ENCODE measurements at places on chromosomes 3 and 15. TPM values are rescaled to one million over a fixed set of nuclear protein-coding genes. Genes with fewer than 3 reads are reported as not detected.

GRCh38 chr3:18049096-18049495, 306.7 kb upstream of the TBC1D5 start:
- no peak for DNase-seq

GRCh38 chr15:63312286-63312685, 34.9 kb downstream of the APH1B start:
- no peak for DNase-seq

HIGD2B gene
- total RNA-seq: not detected

CRELD1 gene
- 17.1 TPM for total RNA-seq

DNA sequence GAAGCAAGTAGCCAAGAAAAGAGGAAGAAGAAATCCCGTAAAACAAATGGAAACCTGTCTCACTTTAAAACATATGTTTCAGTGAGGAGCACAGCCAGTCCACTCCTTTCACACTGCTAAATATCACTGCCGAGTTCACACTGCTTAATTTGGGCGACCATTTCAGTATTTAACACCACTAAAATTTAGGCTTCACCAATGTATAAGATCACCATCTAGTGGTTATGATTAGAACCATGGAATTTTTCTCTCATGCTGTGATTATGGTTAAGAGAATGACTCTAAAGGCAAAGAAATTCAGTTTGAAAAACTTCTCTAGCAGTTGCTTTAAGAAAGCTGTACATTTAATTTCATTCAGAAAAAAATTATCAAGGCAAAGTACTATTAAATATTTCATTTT, 16.6 kb downstream of the SLC4A7 start:
- DNase-seq: no peak

DNA sequence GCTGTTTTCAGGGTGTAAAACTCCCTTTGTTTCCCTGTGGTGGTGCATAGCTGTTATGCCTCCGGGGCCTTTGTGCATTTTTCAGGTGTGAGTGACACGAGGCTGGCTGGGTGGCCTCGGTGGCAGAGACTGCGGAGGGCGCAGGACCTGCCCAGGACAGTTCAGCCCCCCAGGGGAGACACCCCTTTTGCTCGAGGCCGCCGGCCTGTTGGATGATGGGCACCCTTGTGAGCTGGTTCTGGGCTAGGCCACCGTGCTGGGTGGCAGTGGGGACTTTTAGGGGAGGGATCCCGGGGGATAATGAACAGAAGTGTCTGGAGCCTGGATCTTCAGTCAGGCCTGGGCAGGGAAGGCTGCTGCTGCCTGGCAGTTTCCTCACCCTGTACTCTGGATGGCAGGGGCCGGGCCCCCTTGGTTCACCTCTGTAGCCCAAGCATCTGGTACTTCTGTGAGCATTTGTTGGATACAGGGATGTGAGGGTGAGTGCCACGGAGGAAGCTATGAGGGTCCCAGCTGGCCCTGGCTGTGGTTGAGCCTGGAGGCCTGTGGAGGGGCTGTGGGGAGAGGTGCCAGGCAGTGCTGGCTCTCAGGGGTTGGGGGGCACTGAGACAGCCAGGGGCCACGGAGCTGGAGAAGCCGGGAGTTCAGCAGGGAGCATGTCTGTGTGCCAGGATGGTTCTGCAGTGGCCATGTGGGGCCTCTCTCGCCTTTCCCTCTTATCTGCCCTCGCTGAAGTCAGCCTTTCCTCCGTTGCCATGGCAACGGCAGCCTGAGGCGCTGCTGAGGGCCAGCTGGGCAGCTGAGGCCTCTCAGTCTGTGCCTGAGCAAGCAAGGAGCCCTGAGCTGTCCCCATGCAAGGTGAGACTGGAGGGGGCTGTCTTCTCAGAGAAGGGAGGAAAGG, 49.0 kb downstream of the KY start:
- no peak for DNase-seq

- no peak for DNase-seq
Observed at GRCh38 chr3:81643721-81644120, 117.7 kb downstream of the GBE1 start.

DNA sequence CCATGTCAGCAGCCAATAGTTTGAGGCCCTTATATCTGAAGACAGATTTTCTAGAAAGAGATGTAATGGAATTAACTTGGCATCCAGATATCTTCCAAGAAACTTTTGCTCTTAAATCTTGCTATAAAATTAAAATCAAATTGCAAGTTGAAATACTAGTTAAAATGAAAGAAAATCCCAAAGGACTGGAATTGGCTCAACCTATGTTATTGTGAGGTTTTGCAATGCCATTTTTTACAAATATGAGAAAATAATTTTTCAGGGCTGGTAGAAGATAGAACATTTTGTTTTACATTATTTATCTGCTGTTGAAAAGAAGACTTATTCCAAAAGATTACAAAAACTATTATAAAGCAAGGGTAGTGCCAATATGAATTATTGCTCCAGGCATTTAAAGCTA, 92.2 kb upstream of the AGTR1 start:
- no peak for DNase-seq

DNA sequence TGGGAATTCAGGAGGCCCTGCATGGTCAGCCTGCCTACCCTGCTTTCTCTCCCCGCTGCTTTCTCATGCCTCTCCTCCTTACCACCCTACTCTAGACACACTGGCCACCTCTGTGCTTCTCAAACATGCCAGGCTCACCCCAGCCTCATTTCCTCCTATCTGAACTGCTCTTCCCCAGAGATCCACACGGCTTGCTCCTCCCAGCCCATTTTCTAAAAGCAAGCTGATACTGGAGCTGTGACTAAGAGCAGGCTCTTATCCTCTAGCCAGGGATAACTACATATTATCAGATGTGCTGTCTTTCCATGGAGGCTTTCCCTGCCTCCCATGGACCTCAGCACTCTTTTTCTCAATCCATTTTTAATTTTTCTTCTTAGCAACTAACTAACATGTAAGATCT, 85.9 kb downstream of the BOC start:
- DNase-seq: no peak
